ENCODE measurements at places on chromosomes 5 and 9. TPM values are rescaled to one million over a fixed set of nuclear protein-coding genes. Genes with fewer than 3 reads are reported as not detected.

ANKRD34B gene
- total RNA-seq, result 0.16 TPM

SPATA6L gene
- 2.5 TPM for total RNA-seq

GADD45G gene
- 0.51 TPM for total RNA-seq

RUSC2 gene
- 34.4 TPM for total RNA-seq

PRELID1 gene
- 283 TPM for total RNA-seq

LCN2 gene
- total RNA-seq, result 5.2 TPM

PCDHGA8 gene
- 0.06 TPM for total RNA-seq

GPR150 gene
- total RNA-seq, result 0.16 TPM

BHMT2 gene
- not detected for total RNA-seq

SLC28A3 gene
- 0.03 TPM for total RNA-seq

FGF18 gene
- 1.2 TPM for total RNA-seq

DNAH5 gene
- total RNA-seq, result 2.1 TPM

PCDHAC1 gene
- total RNA-seq, result 2.3 TPM

ADAMTSL2 gene
- total RNA-seq, result not detected

NFIB gene
- total RNA-seq, result 10.4 TPM

MEIKIN gene
- not detected for total RNA-seq

SPATA31D4 gene
- not detected for total RNA-seq

ZNF474 gene
- 0.19 TPM for total RNA-seq

PCDHB8 gene
- 0.19 TPM for total RNA-seq

SGTB gene
- total RNA-seq, result 6.9 TPM

ZFP37 gene
- total RNA-seq, result 1.4 TPM

CCDC180 gene
- total RNA-seq, result 0.36 TPM

C5orf34 gene
- total RNA-seq, result 5.1 TPM
